Cortex of kidney (tissue), 1 donor: ENCODE measurements at places on chromosomes 1 and 21.

DNA sequence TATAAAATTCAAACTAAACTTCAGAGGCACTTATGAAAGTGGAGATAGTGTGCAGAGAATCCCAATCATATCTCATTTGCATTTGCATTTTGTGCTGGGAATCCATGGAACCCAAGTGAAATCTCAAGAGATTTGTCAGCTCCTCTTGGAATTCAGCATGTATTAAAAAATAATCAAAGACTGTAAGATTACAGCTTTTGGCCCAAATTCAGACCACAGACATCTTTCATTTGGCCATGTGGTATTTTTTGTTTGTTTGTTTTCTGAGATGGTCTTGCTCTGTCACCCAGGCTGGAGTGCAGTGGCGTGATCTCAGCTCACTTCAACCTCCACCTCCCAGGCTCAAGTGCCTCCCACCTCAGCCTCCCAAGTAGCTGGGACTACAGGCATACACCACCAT, 3.8 kb upstream of the CACYBP start:
- DNase-seq, result no peak

GRCh38 chr1:84268346-84268745, 33.2 kb upstream of the SAMD13 start:
- DNase-seq, result no peak

- no peak for DNase-seq
Observed at GRCh38 chr1:93661829-93662474, 19.7 kb downstream of the BCAR3 start.

- no peak for DNase-seq
Observed at GRCh38 chr1:198657550-198658064, 18.8 kb downstream of the PTPRC start.

- DNase-seq, result no peak
Observed at GRCh38 chr1:241311056-241311746, 45.8 kb downstream of the RGS7 start.
